ENCODE measurements at places on chromosomes 1 and 21.

DNA sequence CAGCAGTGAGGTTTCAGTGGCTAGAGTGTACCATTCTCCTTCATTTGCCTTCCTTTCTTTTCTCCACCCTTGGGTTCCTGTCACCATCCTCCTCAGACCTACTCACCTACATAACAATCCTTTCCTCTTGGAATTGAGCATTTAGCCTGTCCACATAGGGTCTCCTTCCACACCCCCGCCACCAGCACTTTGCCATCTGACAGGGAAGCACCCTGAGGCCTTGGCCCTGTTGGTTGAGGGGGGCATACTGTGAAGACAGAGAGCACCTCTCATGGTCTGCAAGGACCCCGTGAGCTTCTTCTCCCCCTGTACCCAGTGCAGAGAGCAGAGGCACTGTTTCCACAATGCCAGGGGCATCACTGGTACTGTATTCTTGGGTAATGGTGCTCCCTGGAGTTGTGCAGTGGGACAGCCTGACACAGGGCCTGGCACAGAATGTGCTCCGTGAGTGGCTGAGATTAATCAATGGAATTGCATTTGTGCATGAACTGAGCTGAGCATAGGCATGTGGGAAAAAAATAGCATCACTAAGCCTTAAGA lies 14.9 kb upstream of the SLC5A9 start:
- DNase-seq, result no peak

DNA sequence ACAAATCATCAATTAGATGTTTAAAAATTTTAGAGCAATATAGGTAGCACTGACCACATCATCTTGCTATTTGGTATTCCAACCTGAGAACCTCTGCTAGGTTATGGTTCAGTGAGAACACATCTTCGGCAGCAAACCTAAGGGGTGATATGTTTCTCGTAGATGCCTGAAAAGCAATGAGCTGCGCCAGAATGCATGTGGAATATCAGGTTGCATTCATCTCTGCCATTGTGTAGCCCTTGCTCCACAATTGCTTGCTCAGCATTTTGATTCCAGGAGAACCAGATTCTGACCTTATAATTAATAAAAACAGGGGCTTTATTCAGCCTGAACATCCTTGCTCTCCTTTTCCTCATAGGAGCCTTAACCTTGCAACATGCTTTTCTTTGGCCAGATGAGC lies 408.1 kb downstream of the USH2A start:
- no peak for DNase-seq

GRCh38 chr1:40855513-40855912 lies 6.7 kb downstream of the CITED4 start:
- DNase-seq, result no peak

- DNase-seq, result no peak
These were observed 7.5 kb upstream of the PUM1 start for GRCh38 chr1:31073044-31073443.

DNA sequence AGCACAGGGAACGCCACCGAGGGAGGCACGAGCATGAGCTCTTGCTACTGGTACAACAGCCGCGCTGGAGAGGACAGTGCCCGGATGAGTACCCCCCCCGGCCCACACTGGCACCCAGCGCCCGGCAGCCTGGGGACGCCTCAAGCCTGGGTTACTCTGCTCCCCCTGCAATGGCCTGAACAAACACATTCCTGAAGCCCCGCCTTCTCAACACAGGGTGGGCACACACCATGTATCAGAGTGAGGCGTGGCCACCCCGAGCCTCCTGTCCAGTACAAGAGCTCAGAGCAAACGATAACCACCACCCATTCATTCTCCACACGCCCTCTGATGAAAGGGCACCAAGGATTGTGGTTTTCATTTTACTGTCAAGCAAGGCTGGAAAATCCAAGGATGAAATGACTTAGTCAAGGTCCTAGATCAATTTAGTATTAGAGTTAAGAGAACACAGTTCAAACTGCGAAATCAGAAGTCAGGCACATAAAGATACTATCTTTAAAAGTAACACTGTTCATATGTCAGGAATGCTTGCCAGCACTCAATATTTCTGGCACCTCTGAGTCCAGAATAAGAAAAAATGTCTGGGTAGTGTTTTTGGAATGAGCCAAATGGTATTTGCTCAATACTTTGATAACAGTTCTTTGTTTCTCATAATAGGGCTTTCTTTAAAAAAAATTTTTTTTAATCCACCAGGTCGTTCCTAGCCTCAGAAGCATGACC lies 22.0 kb downstream of the UBE2G2 start:
- no peak for DNase-seq

DNA sequence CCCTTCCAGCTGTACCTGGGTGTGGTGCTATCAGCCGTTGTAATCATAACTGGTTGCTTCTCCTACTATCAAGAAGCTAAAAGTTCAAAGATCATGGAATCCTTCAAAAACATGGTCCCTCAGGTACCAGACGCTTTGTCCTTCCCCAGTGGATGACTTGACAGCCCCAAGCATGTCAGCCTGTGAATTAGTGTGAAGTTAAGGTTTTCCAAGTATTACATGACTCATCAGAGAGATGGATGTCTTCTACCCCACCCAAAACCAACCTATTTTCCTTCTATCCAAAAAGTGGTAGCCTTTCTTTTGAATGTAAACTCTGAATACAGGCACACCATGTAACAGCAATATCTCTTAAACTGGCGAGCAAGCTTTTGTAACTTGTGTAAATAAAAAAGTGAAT lies 15.1 kb downstream of the ATP1A1 start:
- DNase-seq, result no peak

DNA sequence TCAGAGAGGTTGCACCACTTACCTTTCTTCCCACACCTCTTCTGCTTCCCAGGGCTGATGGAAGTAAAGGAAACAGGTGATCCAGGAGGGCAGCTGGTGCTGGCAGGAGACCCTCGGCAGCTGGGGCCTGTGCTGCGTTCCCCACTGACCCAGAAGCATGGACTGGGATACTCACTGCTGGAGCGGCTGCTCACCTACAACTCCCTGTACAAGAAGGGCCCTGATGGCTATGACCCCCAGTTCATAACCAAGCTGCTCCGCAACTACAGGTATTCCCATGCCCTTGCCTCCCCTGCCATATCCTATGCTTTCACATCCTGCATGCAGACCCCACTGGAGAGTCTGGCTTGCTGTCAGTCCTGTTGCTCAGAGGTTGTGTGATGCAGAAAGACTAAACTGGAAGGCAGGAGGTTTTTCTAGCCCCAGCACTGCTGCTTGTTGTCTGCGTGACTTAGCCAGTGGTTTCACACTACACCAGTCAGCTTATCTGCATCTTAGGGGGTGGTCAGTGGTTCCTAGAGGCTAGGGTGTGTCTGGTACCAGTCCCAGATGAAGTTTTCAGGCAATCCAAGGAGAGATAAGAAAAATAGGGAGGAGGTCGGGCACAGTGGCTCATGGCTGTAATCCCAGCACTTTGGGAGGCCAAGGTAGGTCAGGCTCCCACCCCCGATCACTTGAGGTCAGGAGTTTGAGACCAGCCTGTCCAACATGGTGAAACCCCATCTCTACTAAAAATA lies 10.2 kb downstream of the RHOC start:
- no peak for DNase-seq

DNA sequence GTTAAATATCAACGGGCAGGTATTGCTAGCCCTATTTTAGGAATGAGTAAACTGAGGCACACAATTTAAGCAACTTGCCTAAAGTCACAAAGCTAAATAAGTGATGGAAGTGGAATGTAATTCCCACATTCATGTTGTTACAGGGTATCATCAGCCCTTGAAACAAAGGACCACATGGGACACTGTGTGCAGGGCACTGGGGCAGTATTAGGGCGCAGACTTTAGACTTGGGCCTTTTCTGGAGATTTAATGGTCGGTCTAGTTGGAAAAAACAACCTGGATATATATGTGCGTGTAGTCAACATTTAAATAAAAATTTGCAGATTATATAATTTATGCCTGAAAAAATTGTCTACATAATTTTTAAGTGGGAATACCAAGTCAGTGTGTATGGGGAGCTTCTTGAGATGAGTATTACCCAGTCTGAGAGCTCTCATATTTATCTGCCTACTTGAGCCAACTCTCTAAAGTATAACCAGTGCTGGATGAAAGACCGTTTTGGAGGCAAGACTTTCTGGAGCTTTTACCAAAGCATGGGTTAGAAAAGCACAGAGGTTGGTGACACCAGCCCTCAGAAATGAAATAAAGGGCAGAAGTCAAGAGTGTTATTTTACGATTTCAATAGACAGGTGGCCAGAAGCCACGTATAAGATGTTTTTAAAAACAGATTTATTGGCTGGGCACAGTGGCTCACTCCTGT lies 1.6 kb downstream of the KDM1A start:
- DNase-seq, result no peak

DNA sequence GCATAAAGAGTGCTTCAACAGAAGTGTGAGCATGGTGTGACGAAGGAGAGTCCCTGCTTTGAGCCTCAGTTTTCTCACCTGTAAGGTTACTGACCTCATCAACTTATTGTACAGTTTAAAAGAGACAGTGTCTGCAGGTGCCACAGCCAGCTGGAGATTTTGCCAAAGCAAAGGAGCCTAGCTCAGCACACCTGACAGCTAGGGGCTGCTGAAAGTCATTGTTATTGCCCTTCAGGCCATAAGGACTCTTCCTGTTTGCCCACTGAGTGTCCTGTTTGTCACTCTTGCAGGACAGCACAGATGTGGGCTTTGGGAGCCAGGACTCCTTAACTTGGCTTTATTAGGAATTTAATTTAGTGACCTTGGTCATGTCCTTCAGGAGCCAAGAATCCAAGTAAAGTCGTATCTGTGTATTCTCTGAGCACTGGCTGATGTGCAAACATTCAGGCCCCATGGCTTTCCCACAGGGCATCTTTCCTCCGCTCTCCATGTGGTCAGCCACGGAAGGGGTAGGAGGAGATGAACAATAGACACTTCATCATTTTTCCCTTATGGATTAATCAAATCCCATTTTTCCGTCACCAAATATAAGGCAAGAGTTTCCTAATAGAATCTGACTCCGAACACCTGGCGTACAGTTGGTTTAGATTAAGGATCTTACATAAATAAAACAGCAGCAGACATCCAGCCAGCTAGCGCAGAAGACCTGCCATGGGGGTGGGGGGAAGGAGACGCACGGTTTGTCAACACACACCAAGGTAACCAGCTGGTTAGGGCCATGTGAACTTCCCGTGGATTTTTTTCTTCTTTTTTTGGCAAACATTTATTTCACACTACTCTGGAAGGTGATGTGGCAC lies 43.1 kb upstream of the KANK4 start:
- DNase-seq, result no peak
